CD4-positive, alpha-beta T cell (primary cell): ENCODE measurements at places on chromosomes 3 and 15.

DNA sequence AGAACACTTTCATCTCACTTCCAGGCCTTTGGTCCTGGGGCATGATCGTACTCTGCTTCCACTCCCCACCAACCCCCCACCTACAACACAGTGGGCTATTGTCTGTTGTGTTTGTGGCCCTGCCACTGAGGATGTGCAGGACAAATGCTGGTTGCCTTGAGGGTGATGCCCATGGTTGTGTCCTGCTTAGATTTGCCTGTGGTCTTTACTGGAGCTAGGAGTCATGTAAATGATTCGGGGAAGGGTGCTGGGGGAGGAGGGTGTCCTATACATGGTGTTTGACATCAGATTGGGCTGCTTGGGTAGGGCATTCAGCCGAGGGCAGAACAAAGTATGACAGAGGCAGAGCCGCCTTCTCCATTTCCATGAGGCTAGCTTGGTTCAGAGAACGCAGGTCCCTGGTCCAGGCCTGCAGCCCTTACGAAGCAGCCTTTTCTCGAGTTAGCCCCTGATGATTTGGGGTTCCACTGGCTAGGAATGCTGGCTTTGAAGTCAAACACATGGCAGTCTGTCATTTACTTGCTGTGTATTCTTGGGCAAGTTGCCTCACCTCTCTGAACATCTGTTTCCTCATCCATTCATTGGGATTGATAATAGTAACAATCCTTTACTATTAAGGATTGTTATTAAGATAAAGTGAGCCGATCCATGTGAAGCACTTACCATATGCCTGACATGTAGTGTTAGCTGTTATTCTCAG, 6.9 kb downstream of the CORO2B start:
- no peak for DNase-seq

GRCh38 chr3:159807137-159808040, 181.2 kb upstream of the IL12A start:
- DNase-seq, result no peak

GRCh38 chr15:39535466-39535865, 45.4 kb upstream of the THBS1 start:
- DNase-seq, result no peak

- DNase-seq, result no peak
Measured at GRCh38 chr15:26146202-26146601, 283.1 kb upstream of the ATP10A start.

DNA sequence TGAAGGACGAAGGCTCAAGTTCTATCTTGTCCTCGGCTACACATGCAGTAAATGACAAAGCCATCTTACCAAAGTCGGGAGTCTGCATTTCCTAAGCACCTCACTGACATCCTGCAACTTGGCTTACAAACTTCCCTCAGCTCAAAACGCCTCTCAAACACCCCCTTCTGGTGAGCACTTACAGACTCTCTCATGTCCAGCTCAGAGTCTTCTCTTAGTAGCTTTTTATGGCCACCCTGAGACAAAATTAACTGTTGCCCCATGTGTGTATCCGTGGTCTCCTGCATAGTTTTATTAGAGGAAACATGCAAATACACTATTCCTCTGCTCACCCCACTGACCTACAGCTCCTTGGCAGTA, 819.7 kb downstream of the FHIT start:
- no peak for DNase-seq
